ENCODE measurements at places on chromosomes 3 and 15.

DNA sequence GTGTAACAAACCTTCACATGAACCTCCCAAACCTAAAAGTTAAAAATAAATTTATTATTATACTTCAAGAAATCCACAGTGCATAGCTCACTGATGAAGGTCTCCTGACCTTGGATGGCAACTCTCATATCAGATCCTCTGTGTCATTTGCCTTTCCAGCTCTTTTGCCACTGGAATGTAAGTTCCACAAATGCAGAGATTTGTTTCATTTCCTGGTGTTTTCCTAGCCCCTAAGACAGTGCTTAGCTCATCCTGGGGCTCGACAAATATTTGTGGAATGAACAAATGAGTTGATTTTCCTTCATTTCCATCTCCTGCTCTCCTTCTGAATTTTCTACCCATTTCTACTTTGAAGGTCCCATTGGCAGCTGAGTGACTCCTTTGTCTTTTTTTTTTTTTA lies 56.0 kb downstream of the FRMD4B start:
- no peak for DNase-seq

DNA sequence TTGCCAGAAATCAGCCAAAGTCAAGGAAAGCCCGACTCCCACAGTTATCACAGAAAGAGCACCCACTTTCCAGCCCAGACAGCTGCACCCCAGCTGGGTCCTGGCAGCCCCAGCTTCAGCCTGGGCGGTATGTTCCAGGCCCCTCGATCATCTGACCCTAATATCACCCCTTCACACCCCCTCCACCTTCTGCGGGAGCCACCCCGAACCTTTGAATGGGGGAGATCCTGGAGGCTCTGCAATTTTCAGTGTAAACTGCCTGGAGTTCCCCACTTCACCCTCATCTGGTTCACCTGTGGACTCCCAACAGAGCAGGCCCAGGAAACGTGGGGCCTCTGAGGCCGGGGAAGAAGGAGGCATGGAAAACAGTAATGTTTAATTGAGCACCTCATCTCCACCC lies 5.9 kb downstream of the PRSS50 start:
- no peak for DNase-seq

GRCh38 chr3:12947504-12948369 lies 106.4 kb upstream of the RPL32 start:
- DNase-seq = no peak

GRCh38 chr15:83200589-83200988 lies 7.0 kb downstream of the HDGFL3 start:
- no peak for DNase-seq

GRCh38 chr3:12468276-12468675 lies 16.0 kb upstream of the TSEN2 start:
- no peak for DNase-seq

DNA sequence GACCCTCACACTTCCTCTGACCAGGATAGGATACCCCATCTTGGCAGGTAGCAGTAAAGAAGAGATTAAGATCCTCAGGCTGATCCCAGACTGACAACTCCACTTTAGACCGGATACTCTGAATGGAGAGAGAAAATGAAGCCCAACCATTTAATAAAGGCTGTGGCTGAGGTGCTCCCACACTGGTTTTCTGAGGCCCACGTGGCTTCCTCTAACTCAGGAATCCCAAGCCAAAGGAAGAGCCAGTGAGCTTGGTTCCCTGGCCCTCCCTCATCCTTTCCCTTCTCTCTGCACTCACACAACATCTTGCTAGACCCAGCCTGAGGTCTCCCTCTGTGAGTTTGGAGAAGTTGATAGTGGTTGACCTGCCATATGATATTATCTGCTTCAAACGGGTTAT lies 78.1 kb downstream of the ITGB5 start:
- DNase-seq = no peak

DNA sequence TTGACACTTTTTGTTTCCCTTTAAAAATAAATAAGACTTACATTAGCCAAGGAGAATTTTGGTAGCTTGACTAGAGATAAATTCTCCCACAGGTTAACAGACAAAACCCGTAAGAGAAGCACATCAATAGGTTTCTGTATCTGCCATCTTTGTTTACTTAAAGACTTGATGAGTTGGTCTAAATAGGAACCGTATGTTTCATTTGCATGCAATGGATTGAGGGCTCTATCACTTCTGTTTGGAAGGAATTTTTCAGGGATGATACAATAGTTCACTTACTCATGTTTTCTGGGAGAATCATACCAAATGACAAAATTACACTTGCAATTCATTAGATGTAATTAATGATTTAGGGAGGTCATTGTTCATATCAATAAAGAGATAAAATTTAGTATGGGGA lies 631.5 kb upstream of the NR2F2 start:
- DNase-seq = no peak

DNA sequence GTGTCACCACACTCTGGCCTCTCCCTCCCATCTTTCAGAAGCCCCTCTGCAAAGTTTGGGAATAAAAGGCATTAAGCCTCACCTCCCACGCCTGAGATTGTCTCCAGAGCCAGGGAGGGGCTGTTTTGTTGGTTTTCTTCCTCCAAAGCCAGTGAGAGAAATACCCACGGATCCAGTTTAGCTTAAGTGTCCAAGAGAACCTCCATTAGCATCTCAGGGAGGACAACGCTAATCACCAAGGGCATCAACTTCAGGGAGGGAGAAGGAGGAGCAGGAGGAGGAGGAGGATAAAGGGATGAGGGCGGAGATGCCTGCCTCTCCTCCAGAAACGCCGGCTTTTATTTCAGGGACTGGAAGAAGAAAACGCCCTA lies 101.6 kb downstream of the SRGAP3 start:
- no peak for DNase-seq

DNA sequence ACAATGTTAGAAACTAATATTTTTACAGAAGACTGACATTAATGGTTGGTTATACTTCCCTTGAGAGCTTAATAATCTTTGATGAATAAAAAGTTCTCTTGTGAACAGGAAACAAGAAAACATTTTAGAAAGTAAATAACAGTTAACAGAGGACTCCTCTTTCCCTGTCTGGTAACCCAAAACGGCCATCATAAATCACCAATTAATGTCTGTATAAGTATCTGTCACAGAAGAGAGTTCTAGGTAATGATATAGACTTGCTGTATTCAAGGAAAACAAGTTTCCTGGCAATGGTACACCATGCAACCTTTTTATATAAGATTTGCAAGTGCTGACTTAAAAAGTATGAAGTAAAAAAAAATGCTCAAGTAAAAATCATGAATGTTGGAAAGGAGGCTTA lies 426.7 kb downstream of the SOX2 start:
- DNase-seq = no peak

DNA sequence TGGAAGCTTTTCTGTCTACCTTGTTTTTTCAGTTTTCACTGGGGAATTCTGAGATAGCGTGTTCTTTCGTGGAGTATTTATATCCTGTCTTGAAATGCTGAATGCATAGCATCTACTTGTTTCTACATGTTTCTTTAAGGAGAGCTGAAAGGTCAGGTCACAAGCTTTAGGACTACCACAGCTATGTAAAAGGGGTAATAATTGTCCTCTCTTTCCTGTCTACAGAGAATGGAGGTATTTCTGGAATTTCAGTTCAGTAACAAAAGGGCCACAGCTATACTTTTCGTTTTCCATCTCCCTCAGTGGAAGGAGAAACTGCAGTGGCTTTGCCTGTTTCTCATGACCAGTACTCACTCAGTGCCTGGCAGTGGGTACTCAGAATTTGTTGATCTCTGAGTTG lies 4.7 kb downstream of the INAFM2 start:
- DNase-seq = no peak

DNA sequence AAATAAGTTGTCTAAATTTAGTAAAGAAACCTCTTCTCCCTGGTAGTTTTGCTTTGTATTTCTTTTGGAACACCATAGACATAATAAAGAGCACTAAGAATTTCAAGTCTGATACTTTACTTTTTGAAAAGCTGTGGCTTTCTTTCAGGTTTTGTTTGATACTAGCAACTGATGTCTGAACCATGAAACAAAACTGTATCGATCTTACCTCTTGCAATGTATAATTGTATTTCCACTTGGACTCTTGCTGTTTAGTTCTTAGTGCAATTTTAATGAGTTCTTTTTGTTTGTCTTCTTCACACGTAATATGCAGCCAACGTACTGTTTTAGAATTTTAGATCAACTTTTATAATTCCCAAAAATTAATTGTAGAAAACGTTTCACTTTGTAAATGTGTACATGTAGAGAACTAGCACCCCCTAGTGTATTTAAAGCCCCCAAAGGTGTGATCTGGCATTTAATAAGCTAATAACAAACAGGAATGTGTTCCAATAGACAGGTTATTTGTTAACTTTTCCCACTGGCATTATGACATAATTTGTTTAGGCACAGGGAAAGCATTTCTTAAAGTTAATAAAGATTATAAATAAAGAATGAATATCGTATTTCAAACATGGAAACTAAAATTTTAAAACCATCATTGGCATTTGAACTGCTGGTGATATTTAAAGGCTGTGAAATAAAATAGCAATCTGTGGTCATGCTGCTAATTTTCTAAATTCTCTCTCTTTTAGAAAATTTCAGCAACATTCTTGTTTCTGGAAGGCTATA lies 289.1 kb upstream of the DNAJC19 start:
- DNase-seq = no peak

- DNase-seq = no peak
Measured at GRCh38 chr3:144923046-144923775, 951.6 kb downstream of the DIPK2A start.

DNA sequence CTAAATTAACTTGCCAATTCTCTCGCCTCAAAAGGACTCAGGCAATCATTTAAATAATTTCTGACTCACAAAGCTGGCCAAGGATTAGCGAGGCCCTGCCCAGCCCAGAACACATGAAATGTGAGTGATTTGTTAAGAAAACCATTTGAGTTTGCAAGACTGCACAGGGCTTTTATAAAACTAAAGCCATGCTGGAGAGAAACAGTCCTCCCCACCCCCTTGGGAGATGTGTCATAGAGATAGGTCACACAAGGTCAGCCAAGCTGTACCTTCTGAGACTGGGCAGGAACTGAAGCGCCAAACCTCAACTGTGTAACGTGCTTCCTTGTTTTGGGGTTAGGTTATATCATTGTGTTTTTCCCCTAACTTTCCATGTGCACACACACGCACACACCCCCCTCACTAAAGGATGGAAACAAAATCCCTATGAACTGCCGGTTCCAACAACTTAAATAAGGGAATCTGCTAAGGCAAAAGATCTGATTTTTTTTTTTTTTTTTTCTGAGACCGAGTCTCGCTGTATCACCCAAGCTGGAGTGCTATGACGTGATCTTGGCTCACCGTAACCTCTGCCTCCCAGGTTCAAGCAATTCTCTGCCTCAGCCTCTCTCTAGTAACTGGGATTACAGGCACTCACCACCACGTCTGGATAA lies 8.1 kb downstream of the SPATA12 start:
- DNase-seq = peak; percentile 54

GRCh38 chr3:179322286-179323196 lies at the start of gene ZNF639:
ZNF639 (plus strand) TSS chr3:179323031; CDS start chr3:179328294, 5,263 bp downstream.
- DNase-seq = peak; percentile 84

DNA sequence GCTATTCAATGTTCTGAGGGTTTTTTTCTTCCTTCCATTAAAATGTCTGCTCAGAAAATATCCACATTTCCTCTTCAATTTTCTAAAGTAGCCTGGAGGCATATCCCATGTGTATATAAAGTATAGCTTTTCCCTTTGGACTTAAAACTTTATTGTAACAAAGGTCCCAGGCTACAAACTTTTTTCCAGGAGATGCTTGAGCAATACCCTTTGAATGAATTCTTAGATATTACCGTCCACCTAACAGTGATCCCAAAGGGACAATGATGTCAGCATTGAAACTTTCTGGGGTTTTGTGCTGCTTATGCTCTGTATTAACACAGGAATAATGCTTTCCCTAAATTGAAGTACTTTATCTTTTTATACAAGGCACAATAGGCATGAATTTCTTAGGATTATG lies 525.2 kb downstream of the CADM2 start:
- DNase-seq = no peak

DNA sequence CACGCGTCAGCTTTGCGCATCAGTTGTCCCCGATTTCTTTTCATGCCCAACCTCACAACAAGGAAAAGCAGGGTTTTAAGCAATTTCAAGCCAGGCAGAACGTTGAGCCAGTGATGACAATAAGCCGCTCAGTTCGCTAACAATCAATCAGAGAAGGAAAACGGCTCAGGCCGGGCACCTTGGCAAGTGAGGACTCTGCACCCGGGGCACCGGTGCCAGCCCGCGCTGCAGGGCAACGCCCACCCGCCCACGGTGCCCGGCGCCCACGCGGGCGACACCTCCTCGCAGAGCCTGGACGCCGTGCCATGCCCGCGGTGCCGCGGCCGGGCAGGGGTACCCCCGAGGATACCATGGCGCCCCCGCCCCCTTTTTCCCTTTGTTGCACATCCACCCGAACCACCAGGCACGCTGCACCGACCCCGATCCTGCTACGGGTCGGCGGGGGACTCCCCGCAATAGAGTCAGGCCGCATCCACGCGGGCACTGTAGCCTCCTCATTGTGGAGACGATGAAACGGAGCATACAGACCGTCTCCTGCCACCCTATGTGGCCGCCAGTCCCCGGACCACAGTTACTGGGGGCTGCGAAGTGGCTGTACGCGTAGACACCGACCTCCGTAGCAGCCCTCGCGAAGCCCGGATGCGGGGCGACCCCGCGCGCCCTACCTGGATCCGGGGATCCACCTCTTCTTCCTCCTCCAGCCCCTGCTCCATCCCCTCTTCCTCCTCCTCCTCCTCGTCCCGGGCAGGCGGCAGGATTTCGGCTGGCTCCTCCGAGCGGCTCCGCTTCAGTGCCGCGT lies 581 bp downstream of the SH3BP5 start:
- DNase-seq = no peak

DNA sequence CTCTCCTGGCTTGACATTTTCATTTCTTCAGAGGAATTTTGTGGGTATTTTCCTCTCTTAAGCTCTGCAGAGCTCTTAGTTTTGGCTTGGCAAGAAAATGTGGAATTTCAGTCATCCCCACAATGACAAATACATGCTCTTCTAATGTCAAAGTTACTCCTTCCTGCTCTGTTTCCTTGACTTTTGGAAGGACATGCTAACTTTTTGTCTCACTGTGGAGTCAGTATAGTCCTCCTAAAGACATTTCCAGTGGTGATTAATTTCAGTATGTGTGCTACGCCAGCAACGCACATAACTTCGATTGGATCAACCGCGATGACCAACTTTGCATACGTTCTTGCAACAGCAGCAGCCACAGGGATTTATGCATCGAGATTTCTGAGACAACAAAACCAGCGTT lies 13.3 kb downstream of the EBLN2 start:
- no peak for DNase-seq

DNA sequence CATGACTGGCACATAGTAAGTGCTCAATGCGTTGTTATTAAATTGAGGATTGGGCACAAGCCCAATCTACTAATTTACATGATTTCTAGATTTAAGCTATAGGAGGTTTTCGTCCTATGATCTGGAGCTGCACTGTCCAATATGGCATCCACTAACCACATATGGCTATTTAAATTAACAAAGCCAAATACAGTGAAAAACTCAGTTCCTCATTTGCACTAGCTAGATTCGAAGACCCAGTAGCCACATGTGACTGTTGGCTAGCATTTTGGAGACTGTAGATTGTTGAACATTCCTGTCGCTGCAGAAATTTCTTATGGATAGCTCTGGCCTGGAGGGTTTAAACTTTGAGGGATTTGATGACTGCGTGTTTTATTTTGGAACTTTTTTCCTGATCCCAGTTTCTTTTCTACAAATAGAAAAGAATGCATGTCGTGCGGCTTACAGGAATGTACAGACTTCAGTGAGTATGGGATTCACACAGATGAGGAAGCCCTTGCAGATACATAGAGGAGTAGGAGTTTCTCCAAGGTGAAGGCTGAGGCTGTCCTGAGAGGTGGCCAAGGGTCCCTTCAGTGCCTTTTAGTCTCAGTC lies 82.8 kb downstream of the SLCO3A1 start:
- no peak for DNase-seq

- DNase-seq = no peak
Measured at GRCh38 chr3:114809668-114810413, 337.2 kb downstream of the ZBTB20 start.

GRCh38 chr3:87423336-87423735 lies 147.0 kb upstream of the POU1F1 start:
- no peak for DNase-seq
